NCI-H1092 (cell line): ENCODE measurements at places on chromosomes 3 and 15.

DNA sequence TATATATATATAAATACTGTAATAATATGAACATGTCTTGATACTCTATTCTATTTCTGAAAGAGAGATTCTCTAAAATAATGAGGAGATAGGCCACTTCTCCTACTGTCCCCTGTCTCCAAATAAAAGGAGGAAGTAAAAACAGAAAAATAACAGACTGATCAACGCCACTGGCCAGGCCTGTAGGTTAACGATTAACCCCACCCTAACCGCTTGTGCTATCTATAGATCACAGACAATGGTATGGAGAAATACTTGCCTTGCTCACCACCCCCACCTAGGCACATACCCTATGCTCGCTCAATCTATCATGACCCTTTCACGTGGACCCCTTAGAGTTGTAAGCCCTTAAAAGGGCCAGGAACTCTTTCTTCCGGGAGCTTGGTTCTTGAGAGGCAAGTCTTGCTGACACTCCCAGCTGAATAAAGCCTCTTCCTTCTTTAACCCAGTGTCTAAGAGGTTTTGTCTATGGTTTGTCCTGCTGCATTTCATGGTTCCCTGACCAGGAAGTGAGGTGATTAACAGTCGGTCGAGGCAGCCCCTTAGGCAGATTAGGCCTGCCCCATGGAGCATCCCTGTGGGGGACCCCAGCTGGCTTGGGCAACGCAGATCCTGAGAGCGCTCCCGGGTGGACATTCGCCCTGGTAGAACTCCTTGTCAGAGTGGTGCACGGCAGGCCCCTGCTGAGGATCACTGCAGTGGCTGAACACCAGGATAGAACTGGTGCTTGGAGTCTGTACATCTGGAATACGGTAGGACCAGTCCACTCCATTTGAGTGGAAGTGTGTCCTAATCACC is 521.8 kb upstream of the CNTN3 start:
- no peak for DNase-seq

GRCh38 chr3:166498446-166498845 is 661.2 kb upstream of the BCHE start:
- no peak for DNase-seq

DNA sequence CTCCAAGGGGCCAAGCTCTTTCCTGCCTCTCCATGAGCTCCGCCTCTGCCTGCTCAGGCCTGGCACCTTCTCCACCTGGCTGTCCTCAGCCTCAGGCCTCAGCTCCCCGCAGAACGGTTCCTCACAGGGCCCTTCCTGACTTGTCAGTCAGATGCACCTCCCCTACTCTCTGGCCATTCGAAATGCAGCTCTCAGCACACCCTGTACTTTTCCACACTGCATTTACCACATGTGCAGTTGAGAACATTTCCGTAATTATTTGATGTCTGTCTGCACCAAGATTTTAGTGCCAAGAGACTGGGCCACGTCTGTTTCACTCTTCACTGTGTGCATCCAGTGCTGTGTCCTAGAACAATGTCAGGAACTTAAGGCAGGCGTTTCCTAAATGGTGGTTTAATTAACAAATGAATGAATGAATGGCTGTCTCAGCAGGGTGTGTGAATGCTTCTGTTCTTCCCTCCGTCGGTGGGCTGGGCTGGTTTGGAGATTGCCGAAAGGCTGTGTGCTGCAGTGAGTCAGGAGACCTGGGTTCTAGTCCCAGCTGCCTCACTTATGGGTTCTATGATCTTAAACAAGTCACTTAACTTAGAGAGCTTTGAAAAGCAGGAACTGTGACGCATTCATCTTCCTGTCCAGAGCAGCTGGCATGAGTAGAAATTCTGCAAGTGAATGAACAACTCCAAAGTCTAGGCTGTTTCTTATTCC is 5.4 kb downstream of the MUC4 start:
- DNase-seq: no peak

GRCh38 chr3:167762296-167762695 is 26.8 kb downstream of the SERPINI1 start:
- DNase-seq: no peak

DNA sequence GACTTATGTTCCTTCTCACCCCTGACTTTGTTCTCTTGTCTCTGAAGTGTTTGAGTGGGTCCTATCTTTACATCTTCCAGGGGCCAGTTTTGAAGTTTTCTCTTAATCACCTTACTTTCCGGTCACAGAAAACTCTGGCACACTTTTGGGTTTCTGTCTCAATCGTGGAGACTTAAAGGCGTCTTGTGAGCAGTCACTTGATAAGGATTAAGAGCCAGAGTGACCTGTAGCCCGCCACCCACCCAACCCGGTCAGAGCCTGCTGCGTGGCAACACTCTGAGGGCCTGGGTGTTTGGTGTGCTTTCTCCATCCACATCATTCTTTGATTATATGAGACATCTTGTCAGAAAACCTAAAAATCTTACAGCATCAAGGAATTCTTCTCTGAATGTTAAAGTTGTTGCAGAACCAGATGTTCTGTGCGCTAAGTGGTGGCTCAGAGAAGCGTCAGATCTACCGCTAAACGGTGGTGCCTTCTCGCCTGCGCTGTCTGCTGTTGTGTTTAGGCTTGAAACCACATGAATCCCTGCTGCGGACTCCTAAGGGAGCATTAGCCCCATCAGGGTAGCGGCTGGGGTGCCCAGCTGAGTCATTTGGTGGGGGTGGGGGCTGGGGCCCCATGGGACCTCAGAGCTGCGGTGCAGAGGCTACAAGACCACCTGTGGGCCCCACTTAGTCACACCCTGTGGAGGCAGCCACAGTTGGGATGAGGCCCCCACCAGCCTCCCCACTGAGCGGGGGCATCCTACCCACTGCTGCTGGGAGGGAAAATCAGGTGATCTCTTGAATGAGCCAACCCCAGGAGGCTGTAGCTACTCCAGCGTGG is 158.7 kb upstream of the BHLHE40 start:
- no peak for DNase-seq

GRCh38 chr3:169907476-169907875 is 3.9 kb upstream of the SAMD7 start:
- no peak for DNase-seq

GRCh38 chr15:70720228-70721016 is 42.9 kb downstream of the UACA start:
- DNase-seq: no peak

DNA sequence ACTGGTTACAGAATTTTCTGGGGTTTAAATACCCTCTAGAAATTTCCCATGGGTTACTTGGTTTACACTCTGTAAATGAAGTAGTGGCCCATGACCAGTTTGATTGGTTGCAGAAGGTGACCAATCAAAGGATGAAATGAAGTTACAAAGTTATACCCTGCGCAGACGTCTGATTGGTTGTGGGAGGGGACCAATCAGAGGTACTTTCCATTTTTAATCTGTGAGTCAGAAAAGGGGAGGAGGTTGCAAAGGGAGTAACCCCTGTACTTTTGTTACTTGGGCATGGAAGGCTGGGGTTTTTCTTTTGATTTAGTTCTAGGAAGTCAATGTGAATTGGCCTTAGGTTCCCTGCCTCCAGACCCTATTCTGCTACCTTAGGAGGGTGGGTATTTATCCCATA is 18.7 kb upstream of the APH1B start:
- no peak for DNase-seq

DNA sequence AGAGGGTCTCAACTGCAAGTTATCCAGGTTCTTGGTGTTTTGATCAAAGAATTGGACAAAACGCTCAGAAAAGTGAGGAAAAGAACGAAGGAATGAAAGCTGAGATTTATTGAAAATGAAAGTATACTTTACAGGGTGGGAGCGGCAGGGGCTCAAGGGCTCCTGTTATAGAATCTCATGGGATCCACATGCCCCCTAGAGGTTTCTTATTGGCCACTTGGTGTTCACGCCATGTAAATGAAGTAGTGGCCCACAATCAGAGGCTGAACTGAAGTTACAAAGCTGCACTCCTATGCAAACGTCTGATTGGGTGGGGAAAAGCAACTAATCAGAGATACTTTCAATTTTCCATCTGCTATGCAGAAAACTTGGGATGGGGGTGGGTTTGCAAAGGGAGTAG is 216.7 kb downstream of the PTPRG start:
- no peak for DNase-seq

DNA sequence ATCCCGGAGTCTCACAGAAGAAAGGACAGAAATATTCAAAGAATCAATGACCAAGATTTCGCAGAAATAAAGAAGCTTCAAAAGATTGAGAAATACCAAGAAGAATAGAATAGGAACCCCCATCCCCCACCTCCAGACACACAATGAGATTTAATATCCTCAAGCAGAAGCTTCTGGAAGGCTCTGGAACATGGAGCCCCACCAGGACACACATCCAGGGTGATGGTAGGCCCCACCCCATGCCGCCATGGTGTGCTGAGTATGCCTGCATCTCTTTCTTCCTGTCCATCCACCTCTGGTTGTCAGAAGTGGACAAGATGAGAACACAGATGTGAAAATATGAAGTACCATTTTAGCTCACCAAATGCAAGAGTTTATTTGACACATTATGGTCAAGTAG is 19.3 kb downstream of the PRR23E start:
- no peak for DNase-seq

- DNase-seq: no peak
Observed at GRCh38 chr3:133368371-133369067, 31.3 kb upstream of the BFSP2 start.

DNA sequence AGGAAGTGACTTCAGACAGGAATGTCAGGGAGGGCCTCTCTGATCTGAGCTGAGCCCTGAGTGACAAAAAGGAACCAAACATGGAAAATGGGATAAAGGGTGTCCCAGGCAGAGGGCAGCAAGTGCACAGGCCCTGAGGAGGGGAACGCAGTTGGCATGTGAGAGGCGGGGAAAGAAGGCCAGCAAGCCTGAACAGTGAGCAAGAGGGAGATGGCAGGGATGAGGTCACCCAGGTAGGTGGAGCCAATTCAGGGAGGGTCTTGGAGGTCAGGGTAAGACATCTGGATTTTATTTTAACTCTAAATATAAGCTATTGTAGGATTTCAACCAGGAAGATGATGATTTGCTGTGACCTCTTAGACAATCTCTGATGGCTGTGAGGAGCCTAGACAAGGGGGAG is 167.7 kb downstream of the LRTM1 start:
- no peak for DNase-seq

DNA sequence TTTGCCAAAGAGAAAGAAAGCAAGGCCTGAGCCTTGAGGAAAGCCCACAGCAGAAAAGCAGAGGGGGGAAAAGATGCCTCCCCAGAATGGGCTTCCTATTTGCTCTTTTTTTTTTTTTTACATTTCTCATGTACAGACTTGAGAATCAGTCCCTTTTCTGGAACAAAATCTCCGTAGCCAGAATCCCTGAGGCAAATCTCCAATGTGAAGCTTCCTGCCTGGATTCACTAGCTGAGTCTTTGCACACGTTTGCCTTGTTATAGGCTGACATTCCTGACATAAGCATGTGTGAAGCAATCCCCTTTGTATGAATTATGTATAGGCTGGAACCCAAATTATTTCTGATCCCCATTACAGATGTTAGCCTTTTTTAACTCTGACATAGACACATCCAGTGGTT is 52.2 kb upstream of the ACTL6A start:
- no peak for DNase-seq

- no peak for DNase-seq
Observed at GRCh38 chr15:60646595-60646994, 167.7 kb upstream of the ICE2 start.

- DNase-seq: no peak
Observed at GRCh38 chr15:51669381-51669780, 11.9 kb upstream of the SCG3 start.

- DNase-seq: no peak
Observed at GRCh38 chr3:177350121-177350520, 152.8 kb upstream of the TBL1XR1 start.

GRCh38 chr3:86990012-86990733 is 776 bp downstream of the VGLL3 start:
- no peak for DNase-seq

DNA sequence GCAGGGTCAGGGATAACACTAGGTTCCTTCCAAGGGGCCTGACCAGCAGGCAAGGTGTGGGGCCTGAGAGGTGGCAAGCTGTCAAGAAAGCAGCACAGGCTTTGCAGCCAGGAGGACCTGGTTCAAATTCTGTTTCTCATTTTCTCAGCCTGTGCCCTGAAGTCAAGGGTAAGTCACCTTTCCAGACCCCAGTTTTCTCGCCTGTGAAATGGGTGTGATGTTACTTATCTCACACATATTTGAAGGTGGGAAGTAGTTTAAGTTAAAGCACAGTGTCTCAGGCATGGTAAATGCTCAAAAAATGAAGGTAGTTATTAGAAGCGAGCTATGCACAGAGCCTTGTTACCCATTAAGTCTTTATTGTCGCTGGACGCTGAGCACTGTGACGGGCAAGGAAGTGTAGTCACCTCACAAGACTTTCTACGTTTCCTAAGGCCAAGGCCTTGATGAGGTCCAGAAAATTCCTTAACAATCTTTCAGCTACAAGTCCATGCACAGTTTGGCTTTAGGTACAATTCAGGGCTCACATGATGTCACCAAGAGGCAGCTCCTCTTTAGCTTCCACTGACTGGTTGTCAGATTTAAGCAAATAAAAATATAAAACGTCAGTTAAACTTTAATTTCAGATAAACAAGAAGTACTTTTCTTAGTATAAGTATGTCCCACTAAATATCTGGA is 522.6 kb upstream of the PROK2 start:
- DNase-seq: no peak

DNA sequence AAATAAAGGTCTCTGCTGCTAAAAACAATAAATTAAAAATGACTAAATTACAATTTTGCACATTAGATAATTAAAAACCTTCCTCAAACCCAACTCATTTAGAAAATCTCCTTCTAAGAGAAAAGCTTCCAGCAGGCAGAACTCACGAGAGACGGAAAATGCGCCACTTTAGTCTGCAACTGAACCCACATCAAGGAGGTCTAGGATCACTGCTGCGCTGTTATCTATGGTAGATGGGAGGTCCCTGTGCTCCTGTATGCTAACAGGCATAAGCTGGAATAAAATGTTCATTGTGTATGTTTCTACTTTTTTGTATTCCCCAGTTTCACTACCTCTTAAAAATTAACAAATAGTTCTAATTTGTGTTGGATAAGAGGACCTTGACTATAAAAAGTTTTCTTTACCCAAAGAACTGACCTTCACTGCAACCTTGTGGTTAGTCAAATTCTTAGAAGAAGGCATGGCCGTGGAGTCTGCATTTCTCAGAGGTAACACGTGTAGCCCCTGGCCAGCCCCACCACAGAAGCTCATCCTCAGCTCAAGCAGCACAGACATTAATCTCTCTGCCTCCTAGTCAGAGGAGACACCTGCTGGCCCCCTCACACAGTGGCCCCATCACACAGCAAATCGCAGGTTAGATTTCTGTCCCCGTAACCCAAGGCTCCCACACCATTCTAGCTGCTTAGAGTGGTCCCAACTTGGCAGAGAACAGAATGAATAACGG is 22.3 kb downstream of the STIMATE start:
- DNase-seq: no peak

DNA sequence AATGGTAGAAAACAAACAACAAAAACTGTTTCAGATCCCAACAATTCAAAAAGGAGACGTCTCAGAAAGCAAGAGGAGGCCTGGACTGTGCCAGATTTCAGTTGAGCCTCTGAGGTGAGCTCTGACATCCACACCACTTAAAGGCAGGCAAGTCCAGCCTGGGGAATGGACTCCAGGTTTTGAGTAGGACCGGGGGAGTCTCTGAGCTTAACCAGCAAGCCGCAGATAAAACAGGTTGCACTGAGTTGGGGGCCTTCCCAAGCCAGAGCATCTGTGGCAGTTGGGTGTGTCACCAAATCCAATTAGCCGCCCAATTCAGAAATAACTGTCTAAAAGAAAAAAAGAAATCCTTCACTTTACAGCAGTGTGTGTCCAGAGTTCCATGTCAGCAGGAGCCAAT is 54.7 kb downstream of the OXNAD1 start:
- no peak for DNase-seq

- no peak for DNase-seq
Observed at GRCh38 chr3:38853011-38853410, 37.0 kb upstream of the SCN10A start.
